Activated CD8-positive, alpha-beta memory T cell treated with anti-CD3 and anti-CD28 coated beads, Interleukin-2, amount 10 ng/mL, durations not matched to agents 7 days and 5 days (primary cell): ENCODE measurements at places on chromosomes 11 and 22.

DNA sequence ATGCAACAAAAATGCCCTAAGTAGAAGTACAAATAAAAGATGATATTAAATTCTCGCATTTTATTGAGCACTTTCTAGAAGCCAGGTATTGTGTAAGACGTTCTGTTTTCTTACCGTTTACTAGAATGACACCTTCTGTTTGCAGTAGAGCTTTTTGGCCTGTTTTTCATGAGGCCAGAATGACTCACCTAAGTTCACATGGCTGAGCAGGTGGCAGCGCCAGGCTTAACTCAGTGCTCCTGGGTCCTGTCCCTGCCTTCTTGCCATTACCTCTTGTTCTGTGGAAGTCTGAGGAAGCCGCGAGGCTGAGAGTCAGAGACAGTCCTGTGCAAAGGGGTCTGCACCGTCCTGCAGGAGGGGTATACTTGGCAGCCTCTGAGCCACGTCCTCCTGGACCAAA lies 113.8 kb downstream of the ATXN10 start:
- no peak overlapping the region for H3K27ac ChIP-seq
- DNase-seq, result no peak
- peaks cover 2% of the 10 kb centered on the region for H3K36me3 ChIP-seq
- no peak overlapping the region for H3K4me3 ChIP-seq
- H3K4me1 ChIP-seq, result no peaks in the 10 kb centered on the region
- no peaks in the 10 kb centered on the region for H3K27me3 ChIP-seq

GRCh38 chr11:83054001-83054400 lies 17.7 kb downstream of the RAB30 start:
- H3K36me3 ChIP-seq, result peaks cover 14% of the 10 kb centered on the region
- H3K4me3 ChIP-seq, result no peak overlapping the region
- peak overlapping the region; percentile 69 for H3K27ac ChIP-seq
- no peak for DNase-seq
- peaks cover 51% of the 10 kb centered on the region for H3K4me1 ChIP-seq

- H3K4me3 ChIP-seq, result no peak overlapping the region
- H3K27ac ChIP-seq, result no peak overlapping the region
- H3K4me1 ChIP-seq, result no peaks in the 10 kb centered on the region
- H3K27me3 ChIP-seq, result peaks cover 5% of the 10 kb centered on the region
These were observed 66.0 kb downstream of the SLC25A17 start for GRCh38 chr22:40753114-40753513.

DNA sequence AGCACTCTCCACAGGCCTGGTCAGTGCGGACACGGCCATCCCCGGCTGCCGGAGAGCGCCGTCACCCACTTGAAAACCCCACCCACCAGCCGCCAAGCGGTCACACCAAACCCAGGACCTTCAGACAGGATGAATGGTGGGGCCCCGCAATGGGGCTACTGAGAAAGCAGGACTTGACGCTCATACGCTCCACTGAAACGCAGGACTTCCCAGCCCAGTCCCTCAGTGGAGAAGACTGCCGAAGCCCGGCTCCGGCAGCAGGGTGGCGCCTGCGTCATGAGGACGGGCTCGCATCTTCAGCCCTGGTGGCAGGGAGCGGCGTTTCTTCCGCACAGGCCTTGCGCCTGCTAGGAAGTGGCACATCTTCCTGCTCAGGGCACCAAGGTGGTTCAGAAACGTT lies 15.3 kb upstream of the PHLDA2 start:
- H3K4me1 ChIP-seq, result peaks cover 47% of the 10 kb centered on the region
- DNase-seq, result no peak

DNA sequence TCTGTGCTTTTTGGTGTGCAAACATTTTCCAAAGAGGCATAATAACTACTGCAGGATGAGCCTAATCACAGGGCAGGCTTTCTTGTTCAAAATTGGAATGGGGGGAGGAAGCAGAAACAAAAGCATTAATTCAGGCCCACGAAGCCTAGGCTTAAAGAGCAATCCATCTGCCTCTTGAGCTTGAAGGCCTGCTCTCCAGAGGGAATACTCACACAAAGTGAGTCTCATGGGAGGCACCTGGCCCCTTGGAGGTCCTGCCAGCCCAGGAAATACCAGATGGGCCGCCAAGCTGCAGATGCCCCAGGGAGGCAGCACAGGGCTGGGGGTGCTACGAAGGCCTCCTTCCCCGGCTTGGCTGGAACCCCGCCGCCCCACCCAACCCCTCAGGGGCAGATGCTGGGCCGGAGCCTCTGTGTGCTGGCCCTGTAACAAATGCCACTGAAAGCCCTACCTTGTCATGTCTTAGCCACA lies 39.3 kb upstream of the COMT start:
- H3K27me3 ChIP-seq, result no peaks in the 10 kb centered on the region
- H3K27ac ChIP-seq, result no peak overlapping the region
- no peak overlapping the region for H3K4me3 ChIP-seq
- H3K36me3 ChIP-seq, result no peaks in the 10 kb centered on the region
- DNase-seq, result no peak

DNA sequence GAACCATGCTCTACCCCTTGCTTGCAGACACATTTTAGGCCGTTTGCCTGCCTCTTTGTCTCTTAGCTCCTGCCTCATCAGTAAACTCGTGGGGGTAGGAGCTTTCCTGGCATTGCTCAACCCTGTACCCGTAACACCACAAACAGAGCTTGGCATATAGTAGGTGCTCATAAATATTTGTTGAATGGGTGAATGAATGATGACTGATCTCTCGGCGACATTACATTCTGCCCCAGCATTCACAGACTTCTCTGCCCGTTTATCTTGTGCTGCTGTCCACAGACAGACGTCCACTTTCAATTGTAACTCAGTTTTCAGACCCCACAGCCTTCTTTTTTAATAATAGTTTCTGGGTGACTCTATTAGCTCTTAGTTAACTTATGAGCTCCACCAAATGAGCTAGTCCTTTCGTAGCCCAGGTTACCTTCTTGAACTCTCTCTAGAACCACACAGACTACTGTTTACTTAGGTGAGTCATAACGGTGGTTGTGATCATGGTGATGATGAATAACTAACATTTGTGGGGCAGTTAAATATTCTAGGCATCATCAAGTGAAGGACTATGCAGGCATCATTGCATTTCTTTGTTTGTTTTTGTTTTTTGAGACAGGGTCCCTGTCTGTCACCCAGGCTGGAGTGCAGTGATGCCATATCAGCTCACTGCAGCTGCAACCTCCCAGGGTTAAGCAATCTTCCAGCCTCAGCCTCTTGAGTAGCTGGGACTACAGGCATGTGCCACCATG lies 188.4 kb downstream of the ADAMTS15 start:
- H3K27ac ChIP-seq, result peak overlapping the region; percentile 72
- H3K36me3 ChIP-seq, result no peaks in the 10 kb centered on the region
- peaks cover 13% of the 10 kb centered on the region for H3K27me3 ChIP-seq
- H3K4me1 ChIP-seq, result peaks cover 50% of the 10 kb centered on the region
- H3K4me3 ChIP-seq, result no peak overlapping the region

- no peak for DNase-seq
- H3K27me3 ChIP-seq, result no peaks in the 10 kb centered on the region
- no peak overlapping the region for H3K4me3 ChIP-seq
- H3K27ac ChIP-seq, result no peak overlapping the region
- H3K4me1 ChIP-seq, result no peaks in the 10 kb centered on the region
These were observed 379.2 kb downstream of the NELL1 start for GRCh38 chr11:21048626-21049025.

GRCh38 chr11:7654195-7654705 lies 19.1 kb downstream of the CYB5R2 start:
- DNase-seq, result no peak
- H3K36me3 ChIP-seq, result no peaks in the 10 kb centered on the region
- no peaks in the 10 kb centered on the region for H3K27me3 ChIP-seq
- no peak overlapping the region for H3K27ac ChIP-seq
- H3K4me3 ChIP-seq, result no peak overlapping the region

GRCh38 chr11:83191986-83192385 lies 1.5 kb upstream of the ANKRD42 start:
- peaks cover 20% of the 10 kb centered on the region for H3K36me3 ChIP-seq
- no peak for DNase-seq
- H3K4me3 ChIP-seq, result peak overlapping the region; percentile 98
- H3K4me1 ChIP-seq, result peaks cover 33% of the 10 kb centered on the region

- H3K36me3 ChIP-seq, result no peaks in the 10 kb centered on the region
- peaks cover 3% of the 10 kb centered on the region for H3K27me3 ChIP-seq
- H3K4me1 ChIP-seq, result peaks cover 26% of the 10 kb centered on the region
These were observed 19.5 kb upstream of the TCF20 start for GRCh38 chr22:42289671-42290541.

DNA sequence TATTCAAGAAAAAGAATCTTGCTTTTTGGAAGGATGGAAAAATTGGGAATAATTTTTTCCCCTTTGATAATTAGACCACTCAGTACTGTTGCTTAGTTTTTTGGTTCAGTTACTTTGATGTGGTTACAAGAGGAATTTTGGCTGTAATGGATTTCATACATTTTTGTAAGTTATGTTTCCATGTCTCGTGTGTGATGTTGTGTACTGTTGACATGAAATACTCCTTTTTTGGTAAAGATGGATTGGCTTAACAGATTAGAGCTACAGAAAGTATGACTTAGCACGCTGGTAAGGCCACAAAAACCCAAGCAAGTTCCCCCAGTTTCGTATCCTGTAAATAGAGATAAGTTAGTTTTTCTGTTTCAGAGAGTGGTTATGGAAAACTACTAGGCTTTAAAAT lies 11.9 kb downstream of the TBCEL start:
- no peaks in the 10 kb centered on the region for H3K27me3 ChIP-seq
- peaks cover 7% of the 10 kb centered on the region for H3K36me3 ChIP-seq
- peaks cover 22% of the 10 kb centered on the region for H3K4me1 ChIP-seq
- no peak overlapping the region for H3K27ac ChIP-seq
- no peak overlapping the region for H3K4me3 ChIP-seq

DNA sequence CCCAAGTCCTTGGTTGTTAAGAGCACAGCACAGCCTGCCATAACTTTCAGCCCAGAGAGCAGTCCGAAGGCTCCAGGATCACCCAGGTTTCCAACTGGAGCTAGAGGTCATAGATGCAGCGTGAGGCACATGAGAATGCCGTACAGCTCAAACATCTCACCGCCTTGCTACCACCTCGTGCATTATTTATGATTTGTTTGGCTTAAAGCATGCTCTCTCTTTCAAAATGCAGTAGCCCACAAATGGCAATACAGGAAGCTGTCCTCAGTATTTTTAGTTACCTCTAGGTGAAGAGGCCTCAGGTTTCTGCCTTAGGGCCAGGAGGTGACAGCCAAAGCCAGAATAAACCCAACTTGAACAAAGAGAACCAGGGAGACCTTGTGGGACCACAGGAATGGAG lies 14.4 kb downstream of the SCN3B start:
- H3K27ac ChIP-seq, result no peak overlapping the region
- peaks cover 2% of the 10 kb centered on the region for H3K4me1 ChIP-seq
- H3K36me3 ChIP-seq, result no peaks in the 10 kb centered on the region
- peaks cover 14% of the 10 kb centered on the region for H3K27me3 ChIP-seq
- H3K4me3 ChIP-seq, result no peak overlapping the region

GRCh38 chr11:9347100-9347499 lies 32.7 kb upstream of the TMEM41B start:
- no peak for DNase-seq
- H3K4me3 ChIP-seq, result no peak overlapping the region
- no peak overlapping the region for H3K27ac ChIP-seq
- H3K4me1 ChIP-seq, result peaks cover 8% of the 10 kb centered on the region
- H3K36me3 ChIP-seq, result no peaks in the 10 kb centered on the region

DNA sequence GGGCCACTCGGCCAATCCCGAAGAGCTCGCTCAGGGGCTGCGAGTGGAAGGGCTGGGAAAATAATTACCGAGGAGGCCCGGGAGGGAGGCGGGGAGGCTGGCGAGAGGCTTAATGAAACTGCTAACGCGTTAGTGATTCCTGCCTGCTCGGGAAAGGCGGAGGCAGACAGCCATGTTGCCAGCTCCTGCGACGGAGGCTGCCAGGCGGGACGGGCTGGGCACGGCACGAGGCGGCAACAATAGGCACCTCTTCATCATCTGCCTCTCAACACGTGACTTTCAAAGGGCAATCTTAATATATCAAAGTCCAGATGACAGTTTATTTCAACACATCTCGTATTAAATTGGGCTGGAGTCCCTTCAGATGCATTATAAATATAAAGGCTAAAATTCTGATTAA lies 68.0 kb upstream of the TCF20 start:
- no peak overlapping the region for H3K27ac ChIP-seq
- peaks cover 17% of the 10 kb centered on the region for H3K27me3 ChIP-seq
- DNase-seq, result no peak
- H3K36me3 ChIP-seq, result no peaks in the 10 kb centered on the region

GRCh38 chr11:126432525-126432924 lies 77.0 kb downstream of the ST3GAL4 start:
- H3K4me3 ChIP-seq, result no peak overlapping the region
- H3K27me3 ChIP-seq, result no peaks in the 10 kb centered on the region
- no peak overlapping the region for H3K27ac ChIP-seq
- DNase-seq, result no peak
- no peaks in the 10 kb centered on the region for H3K36me3 ChIP-seq

- H3K27ac ChIP-seq, result no peak overlapping the region
- no peaks in the 10 kb centered on the region for H3K4me1 ChIP-seq
- no peak overlapping the region for H3K4me3 ChIP-seq
- H3K36me3 ChIP-seq, result no peaks in the 10 kb centered on the region
- no peak for DNase-seq
- no peaks in the 10 kb centered on the region for H3K27me3 ChIP-seq
These were observed 239.9 kb upstream of the ZC3H12C start for GRCh38 chr11:109853156-109853776.

DNA sequence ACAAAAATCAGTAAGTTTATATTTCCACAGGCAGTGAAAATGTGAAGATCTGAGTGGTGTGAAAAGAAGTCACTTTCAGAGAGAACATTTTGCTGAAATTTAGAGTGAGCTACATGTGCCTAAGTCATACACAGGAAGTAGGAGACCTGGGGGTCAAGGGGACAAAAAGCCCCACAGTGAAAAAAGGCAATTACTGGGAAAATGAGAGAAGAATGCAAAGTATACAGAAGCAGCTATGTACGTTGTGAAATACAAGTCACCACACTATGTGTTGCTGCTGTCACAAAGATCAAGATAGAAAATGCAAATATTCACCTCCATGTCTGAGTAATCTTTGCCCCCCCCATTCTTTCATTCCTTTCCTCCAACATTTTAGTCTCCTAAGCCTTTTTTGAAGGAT lies 21.6 kb upstream of the SESN3 start:
- peaks cover 28% of the 10 kb centered on the region for H3K4me1 ChIP-seq
- H3K27ac ChIP-seq, result no peak overlapping the region
- no peak overlapping the region for H3K4me3 ChIP-seq
- H3K36me3 ChIP-seq, result no peaks in the 10 kb centered on the region
- DNase-seq, result no peak
